ENCODE measurements at places on chromosomes 2 and 18. TPM values are rescaled to one million over a fixed set of nuclear protein-coding genes. Genes with fewer than 3 reads are reported as not detected.
A peak's percentile ranks its signal among the peaks of the same experiment; 100 is the strongest.

DNA sequence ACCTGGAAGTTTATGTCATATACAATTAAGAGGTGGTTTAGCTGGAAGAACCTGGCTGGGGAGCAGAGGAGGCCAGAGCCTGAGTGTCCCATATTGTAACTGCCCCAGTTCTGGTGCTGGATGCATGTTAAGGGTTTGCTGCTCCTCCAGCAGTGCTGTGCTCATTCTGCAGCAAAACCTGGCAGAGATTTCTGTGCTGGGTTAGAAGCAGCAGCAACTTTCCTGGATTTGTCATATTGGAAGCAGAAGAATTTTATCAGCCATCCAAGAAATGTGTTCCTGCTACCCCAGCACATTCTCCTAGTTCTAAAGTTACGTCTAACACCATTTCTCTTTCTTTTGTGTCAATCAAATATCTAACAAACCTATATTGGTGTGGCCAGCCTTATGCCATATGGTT, 284.1 kb downstream of the TDRD15 start:
- DNase-seq = no peak

DNA sequence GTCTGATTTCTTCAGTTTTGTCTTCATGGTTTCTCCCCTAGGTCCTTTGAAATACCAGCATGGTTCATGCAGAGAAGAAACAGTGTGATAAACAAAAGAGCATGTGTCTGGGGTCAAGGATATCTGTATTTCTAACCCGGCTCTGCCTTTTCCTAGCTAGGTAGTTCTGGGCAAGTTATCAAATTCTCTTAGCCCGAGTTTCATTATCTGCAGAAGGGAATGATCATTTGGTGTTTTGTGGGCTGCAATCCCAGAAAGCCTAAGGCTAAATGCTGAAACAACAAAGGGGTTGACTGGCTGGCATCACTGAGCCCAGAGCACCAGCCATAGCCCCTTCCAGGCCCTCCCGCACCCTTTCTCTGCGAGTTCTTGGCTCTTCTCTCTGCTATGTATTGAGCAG, 51.7 kb upstream of the DAPL1 start:
- no peak for DNase-seq

- DNase-seq = no peak
Observed at GRCh38 chr18:61771861-61772260, 120.9 kb downstream of the RNF152 start.

GRCh38 chr2:211591426-211591825, 947.2 kb downstream of the ERBB4 start:
- no peak for DNase-seq

- DNase-seq = no peak
Observed at GRCh38 chr2:235677276-235677788, 183.5 kb downstream of the AGAP1 start.

DNA sequence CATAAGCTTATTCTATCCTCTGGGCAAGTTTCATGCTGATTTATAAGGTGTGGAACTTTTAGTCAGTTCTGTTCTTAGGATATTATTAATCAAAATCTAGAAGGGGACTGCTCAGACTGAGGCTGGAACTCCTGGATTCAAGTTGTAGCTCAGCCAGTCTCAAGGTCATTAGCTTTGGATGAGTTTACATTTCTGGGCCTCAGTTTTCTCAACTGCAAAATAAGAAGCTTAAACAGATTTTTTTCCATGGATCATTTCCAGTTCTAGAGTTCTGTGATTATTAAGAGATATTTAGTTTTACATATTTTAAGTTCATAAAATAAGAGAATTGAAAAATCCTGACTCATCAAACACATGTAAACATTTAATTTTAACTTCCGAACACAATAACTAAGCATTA, 442.5 kb upstream of the PKDCC start:
- DNase-seq = no peak

DNA sequence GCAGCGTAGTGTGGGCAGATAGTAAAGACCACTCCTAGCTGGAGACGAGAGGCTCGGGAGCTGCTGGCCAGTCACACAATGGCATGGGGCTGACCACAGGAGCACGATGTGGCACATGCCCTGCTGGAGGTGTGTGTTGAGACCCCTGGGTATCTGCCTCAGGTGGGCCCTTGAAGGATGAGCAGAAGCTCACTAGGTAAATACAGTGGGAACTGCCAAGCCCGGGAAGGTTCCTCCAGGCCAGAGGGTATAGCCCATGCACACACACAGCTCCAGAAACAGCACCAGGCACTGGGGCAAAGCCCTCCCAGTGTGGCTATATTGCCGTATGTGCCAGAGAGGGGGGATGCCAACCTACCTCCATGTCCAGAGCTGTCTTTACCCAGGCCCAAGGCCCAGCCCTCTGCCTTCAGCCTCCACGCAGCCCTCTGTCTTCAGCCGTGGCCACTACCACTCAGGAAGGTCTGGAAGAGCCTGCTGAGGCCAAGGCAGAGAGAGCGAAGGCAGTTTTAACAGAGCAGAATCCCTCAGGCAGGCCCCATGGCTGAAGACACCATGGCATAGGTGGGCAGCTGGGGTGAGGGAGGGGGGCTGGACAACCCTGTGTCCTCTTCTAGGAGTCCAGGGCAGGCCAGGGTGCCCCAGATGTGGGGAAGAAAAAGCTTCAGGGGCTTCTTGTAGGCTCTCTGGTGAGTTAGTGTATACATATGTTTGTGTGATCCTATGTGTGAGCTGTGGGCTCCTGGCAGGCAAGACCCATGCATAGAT, 7.0 kb upstream of the ARID5A start:
- DNase-seq = no peak

- no peak for DNase-seq
Observed at GRCh38 chr18:64100116-64100922, 48.6 kb downstream of the LINC00305 start.

GRCh38 chr2:74584088-74584645, 29.6 kb downstream of the DOK1 start:
- DNase-seq = no peak

DNA sequence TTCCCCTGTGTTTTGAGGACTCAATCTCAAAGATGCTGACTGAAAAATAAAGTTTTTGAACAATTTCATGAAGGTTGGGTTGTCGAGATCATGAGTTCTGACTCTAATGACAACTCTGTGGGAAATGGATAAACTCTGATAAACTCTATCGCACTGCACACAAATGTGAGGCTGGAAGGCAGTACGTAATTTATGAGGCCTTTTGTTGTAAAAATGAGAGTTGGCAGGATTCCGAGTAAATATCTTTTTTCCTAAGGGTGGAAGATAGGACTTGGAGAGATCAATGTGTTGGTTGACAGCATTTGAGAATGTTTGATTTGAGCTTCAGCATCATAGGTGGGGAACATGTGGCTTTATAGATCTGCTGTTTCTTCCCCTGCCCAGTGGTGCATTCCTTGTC, 90.4 kb downstream of the SPTBN1 start:
- no peak for DNase-seq

DNA sequence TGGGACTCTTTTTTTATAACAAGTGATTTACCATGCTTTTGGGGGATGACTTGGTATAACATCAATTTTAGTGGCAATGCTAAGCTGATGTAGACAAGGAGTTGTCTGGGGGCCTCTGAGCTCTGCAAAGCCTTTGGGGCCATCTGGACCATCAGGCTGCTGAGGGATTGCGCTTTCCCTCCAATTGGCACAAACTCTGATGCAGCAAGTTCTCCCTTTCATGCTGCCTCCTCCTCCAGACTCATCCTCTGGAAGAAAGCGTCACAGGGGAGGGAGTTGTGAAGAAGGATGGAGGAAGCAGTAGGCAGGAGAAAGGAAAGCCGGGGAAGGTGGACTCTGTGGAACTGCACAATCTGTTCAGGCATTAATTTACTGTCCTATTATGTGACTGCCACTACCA, 10.2 kb upstream of the FAP start:
- DNase-seq = no peak

GRCh38 chr2:9356261-9356660, 67.1 kb downstream of the ITGB1BP1 start:
- no peak for DNase-seq

GRCh38 chr18:62587689-62588088, 64.9 kb downstream of the ZCCHC2 start:
- no peak for DNase-seq

DNA sequence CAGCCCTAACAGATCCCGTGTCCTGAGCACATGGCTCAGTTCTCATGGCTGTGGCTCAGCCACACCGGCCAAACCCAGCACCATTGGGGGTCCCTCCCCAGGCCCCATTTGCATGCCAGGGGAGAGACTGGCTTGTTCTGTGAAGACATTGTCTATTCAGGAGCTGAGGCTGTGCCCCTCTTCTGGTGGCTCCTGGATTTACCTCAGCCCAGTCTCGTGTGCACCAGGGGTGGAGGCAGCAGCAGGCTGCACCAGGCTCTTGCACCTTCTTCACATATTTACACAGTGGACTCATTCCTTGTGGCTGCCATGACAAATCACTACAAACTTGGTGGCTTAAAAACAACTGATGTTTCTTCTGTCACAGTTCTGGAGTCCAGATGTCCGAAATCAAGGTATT, 92.4 kb upstream of the ITGA6 start:
- DNase-seq = no peak

- no peak for DNase-seq
Observed at GRCh38 chr2:239932881-239933735, 92.0 kb downstream of the NDUFA10 start.

- no peak for DNase-seq
Observed at GRCh38 chr2:228533156-228533555, 351.7 kb upstream of the SPHKAP start.

- no peak for DNase-seq
Observed at GRCh38 chr2:215601990-215602721, 166.3 kb upstream of the FN1 start.

- no peak for DNase-seq
Observed at GRCh38 chr18:6078877-6079276, 183.6 kb upstream of the TMEM200C start.

DNA sequence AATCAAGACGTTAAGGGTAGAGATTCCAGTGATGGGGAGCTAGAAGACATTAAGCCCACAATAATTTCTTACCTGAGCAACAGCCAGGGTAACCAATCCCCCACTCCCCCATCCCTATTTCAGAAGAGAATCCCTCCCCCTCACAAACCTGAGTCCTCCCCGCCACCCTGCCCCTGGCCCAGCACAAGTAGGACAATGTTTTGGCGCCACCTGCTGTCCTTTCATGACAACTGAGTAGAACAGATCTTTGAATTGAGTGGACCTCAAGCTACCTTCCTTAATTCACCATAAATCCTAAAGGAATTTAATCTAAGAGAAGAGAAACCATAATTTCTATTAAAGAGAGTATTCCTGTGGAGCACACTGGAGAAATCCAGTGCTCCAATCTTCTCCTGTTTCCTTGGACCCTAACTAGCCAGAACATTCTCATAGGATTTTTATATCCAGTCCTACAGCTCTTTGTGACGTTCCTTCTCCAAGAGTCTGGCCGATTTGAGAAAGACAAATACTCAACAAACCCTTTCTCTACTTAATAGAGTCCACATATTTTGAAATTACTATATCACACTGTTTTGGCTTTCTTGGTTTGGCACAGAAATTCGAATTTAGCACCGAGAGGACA, 41.1 kb downstream of the NHEJ1 start:
- DNase-seq = peak; percentile 54

DNA sequence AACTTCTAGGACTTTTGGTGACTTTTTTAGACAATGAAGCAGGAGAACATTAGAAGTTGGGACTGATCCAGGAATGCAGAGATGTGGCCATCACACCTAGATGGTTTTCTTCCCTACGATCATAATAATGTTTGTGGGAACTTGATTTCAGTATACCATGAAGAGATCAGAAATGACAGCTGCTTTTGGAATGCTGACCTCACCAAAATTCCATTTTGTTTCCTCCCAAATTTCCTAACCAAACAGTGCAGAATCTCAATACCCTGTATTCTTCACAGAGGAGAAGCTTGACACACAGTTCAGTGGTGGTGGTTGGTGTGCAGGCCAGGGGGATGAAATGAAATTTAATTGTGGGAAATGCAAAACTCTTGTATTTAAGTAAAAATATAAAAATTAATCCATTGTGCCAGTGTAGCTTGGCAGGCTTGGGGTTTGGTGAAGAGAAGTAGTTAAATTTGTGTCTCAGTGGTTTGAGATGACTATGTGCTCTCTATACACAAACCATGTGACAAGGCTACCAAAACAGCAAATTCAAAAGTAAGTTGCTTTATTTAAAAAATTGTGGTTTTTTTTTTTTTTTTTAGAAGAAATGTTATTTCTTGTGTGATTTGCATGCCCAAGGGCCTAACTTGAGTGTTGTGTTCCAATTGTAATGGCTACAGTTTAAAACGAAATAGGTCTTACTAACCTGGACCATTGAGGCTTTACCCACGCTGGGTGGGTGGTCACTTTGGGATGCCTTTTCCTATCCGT, 252.4 kb downstream of the LPIN1 start:
- no peak for DNase-seq

DNA sequence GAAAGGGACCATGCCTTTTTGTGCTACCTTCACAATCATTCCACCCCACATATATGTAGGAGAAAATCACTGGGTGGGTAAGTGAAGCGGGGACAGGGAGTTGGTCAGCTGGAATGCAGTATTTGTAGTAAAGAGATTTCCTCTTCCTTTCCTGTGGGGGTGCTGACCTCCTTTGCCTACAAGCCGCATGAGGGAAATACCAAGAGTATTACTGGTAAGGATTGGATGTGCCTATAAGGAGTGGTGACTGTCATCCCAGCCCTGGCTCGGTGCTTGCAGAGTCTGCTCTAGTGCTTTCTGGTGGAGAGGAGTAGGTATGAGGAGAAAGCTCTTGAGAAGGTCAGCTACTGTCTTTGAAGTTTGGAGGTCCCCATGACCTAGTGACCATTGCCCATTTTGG, 324.6 kb downstream of the HRH4 start:
- DNase-seq = no peak

DNA sequence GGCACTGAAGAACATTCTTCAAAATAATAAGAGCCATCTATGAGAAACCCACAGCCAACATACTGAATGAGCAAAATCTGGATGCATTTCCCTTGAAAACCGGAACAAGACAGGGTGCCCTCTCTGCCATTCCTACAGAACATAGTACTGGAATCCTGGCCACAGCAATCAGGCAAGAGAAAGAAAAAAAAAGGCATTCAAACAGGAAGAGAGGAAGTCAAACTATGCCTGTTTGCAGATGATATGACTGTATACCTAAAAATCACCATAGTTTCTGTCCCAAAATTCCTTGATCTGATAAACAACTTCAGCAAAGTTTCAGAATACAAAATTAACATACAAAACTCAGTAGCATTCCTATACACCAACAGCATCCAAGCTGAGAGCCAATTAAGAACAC, 119.5 kb upstream of the PARD3B start:
- no peak for DNase-seq

- DNase-seq = no peak
Observed at GRCh38 chr2:1561811-1562421, 148.7 kb downstream of the TPO start.

GRCh38 chr18:23982155-23983079, 32.1 kb upstream of the TTC39C start:
- peak; percentile 23 for DNase-seq

GRCh38 chr18:67342159-67342558, 174.4 kb downstream of the DSEL start:
- no peak for DNase-seq

The CCDC121 gene
- 3.1 TPM for total RNA-seq

The STPG4 gene
- total RNA-seq = 1.00 TPM

The B3GNT7 gene
- 1.2 TPM for total RNA-seq

The PAIP2B gene
- 17.3 TPM for total RNA-seq

The ESCO1 gene
- total RNA-seq = 23.0 TPM

The CTDSP1 gene
- total RNA-seq = 19.3 TPM

The UGT1A9 gene
- total RNA-seq = not detected

The IL1A gene
- total RNA-seq = 0.09 TPM

The CENPA gene
- 4.6 TPM for total RNA-seq

The TMEM178A gene
- 26.8 TPM for total RNA-seq

The CYRIA gene
- 28.2 TPM for total RNA-seq

The LRATD1 gene
- total RNA-seq = 17.2 TPM

The HRH4 gene
- 0.18 TPM for total RNA-seq

The CPLX4 gene
- 14.8 TPM for total RNA-seq

The ALPG gene
- total RNA-seq = not detected

The NTSR2 gene
- 1.7 TPM for total RNA-seq

The CLASP1 gene
- total RNA-seq = 158 TPM

Measured in cerebellum (tissue), 4 donors.